LHCN-M2 (cell line): ENCODE measurements at places on chromosomes 1 and 21. TPM values are rescaled to one million over a fixed set of nuclear protein-coding genes. Genes with fewer than 3 reads are reported as not detected.

DNA sequence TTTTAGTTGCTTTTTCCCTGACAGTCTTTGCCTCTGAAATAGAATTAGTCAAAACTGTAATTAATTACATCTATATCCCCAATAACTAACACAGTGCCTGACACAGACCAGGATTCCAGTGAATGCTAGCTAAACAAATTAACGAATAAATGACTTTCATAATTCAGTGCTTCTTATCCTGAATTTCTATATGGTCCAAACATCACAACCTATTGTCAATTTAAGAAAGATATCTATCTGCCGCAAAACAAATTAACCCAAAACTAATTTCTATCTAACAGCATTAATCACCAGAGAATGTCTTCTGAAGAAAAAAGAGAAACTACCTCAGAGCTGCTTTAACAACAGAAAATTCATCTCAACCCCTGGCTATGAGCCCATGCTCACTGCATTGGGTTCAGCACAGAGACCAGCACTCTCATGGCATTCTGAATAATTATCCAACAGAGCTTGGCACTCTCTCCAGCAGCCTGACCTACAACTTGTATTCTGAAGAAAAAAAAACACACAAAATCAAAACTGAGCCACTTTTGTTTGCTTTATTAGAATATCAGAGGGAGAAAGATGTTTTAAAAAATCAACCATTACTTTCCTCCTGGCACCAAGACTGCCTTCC lies 547.3 kb upstream of the BEND5 start:
- no peak for DNase-seq

Gene MECR
- total RNA-seq, result 32.4 and 33.3 TPM in 2 replicates

DNA sequence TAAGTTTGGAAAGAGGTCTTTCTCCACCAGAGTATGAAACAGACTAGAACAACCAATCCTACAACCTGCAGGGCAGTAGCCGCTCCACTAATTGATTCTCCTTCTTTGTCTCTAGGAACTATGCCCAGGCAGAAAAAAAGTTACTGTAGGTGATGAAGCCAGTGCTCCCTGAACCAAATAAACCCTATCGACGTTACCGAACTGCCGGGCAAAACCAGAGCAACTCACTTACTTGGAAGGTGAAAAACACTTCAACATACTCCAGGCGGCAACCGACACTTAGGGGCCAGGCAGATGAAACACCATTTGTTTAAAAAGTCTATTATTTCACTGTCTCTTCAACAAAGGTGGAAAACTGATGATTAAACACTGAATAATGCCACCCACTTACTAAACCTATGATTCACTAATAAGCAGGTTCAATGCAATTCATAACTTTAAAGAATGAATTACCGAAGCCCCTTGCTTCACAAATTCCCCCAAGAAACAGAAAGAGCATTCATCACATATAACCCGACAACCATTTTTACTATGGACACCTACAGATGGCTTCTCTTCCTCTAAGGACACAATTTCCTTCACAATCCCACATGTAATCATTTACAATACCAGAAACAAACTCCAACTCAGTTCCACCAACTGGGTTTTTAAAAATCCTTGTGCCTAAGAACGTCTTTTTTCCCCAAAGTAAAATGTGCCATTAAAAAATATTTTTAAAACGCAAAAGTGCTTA lies 1.6 kb downstream of the NRIP1 start:
- peak; percentile 26 for DNase-seq

DNA sequence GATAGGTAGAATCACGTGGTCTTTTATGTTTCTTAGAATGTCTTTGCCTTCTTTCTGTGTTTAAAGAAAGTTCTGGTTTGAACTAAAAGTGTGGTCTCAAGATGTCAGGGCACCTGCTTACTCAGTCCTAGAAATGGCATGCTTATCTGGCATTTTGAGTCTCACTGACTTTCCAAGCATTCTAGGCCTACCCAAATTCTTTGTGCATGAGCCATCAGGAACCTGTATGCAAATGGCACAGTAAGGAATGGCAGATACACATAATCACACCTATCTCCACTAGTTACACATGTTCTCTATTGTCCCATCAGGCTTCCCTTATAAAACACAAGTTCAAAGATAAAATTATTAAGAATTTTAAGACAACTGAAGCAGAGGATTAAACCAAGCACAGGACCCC lies 29.5 kb upstream of the CLCA4 start:
- DNase-seq, result no peak

DNA sequence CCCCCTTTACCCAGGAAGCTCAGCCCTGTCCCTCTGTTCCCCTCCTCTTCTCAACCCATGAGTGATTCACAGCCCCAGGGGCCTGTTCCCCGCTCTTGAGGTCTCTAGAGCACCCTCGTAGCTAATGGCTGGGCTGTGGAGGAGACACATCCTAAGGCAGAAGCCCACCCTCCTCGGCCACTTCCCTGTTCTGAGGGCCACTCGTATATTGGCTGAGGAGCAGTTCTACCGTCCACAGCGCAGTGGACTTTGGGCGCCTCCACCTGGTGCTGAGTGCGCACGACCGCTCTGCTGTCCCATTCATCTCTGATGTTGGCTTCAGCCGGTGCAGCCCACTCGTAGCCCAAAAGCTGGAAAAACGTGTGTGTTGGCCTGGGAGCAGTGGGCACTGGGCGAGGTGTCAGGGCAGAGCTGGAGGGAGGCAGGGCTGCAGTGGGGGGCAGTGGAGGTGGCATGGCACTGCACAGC lies 24.5 kb upstream of the PKP1 start:
- DNase-seq, result no peak

DNA sequence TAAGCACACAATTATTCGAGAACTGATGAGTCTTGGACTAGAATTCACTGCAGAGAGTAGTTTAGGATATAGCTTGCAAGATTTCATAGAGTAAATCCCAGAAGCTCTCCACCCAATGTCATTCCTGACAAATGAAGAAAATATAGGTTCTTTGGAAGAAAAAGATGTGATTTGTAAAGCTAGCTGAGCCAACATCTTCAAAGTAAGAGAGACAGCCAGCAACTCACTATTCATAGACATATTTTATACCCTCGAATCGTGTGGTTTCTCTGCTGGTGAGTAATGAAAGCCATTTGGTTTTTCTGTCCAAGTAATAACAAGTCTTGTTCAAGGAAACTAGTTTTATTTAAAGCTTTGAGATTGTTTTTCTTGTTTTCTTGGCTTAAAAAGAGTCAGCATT lies 165.7 kb upstream of the SYT6 start:
- DNase-seq, result peak; percentile 82

Gene SLC44A3
- 1.2 and 1.5 TPM in 2 replicates for total RNA-seq

Gene AMY1B
- not detected in 2 replicates for total RNA-seq

DNA sequence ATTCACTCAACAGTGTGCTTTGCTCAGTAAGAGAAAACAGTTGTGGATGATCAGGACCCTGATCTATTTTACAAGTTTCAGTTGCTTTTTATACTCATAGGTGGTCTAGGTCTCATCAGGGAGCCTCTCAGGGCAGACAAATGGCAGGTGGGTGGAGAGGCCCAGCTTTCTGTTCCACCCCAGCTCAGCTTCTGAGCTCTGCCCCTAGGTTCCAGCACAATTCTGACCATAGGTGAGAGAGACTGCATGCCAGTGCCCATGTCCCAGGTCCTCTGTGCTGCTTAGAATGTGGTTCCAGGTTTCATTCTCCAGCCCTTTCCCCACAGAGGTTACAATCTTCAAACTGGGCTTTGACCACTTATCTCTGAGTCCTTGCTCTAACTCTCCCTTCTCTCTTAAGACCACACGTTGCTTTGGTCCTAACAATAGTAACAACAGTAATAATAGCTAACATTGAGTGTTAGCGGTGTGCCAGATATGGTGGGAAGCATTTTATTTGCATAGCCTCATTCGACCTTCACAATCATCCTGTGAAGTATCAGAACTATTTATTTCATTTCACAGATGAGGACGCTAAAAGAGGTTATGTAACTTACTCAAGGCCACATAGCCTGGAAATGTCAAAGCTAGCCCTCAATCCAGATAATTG lies 19.6 kb upstream of the DUSP10 start:
- no peak for DNase-seq

Gene NAV1
- 34.7 and 35.0 TPM in 2 replicates for total RNA-seq

- DNase-seq, result no peak
Observed at GRCh38 chr1:5389101-5389885, 602.9 kb downstream of the NPHP4 start.

GRCh38 chr1:243568793-243569192 lies 281.2 kb downstream of the AKT3 start:
- no peak for DNase-seq

DNA sequence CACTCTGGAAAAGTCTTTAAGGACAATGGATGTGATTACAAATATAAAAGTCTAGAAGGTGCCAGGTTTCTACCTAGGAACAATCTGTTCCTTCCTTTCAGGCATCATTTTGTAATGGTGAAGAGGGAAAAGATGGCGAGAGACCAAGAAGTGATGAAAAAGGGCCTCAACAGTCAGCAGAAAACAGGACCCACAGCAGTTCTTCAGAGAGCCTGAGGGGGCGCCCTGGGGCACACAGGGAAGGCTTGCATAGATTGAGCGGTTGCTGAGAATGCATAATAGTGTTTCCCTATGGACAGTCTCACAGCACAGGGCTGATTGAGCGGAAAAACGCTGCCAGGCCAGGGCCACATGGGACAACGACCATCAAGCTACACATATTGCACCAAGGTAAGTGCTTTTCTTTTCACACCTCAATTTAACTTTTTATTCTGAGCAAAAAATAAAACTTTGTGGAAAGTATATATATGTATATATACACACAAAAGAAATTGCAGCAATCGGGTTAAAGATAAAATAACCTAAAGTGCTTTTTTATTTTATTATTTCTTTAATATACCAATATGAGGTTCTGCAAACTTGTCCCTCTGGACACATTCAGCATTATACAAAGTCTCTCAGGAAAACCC lies 3.1 kb upstream of the YRDC start:
- peak; percentile 76 for DNase-seq

DNA sequence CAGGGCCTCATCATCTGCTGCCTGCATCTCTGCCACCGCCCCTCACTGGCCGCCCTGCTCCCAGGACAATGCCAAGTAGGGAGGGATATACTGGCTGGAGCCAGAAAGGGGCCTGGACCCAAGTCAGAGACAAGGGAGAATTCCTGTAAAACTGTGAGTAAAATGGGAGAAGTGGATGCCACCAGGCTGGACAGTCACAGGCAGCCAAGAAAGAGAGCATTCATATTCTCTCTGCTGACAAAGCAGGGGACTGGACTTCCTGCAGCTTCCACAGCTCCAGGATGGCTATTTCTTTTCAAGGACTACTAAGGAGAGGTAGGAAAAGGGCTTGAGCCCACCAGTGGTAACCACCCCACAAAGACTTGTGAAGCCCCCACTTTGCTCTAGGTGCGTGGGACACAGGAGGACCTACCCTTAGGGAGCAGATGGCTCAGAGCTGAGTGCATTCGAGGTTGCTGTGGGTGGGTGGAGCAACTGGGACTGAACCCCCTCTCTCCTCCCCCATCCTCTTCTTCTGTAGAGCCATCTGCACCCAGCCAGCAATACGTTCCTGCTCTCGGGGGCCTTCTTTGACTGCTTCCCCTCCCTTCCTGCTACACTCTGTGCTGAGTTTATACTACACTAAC lies 57.5 kb downstream of the GLIS1 start:
- no peak for DNase-seq

Gene KLHDC8A
- not detected in 2 replicates for total RNA-seq

- no peak for DNase-seq
Observed at GRCh38 chr1:201307760-201308499, 24.6 kb downstream of the PKP1 start.

- DNase-seq, result peak; percentile 9
Observed at GRCh38 chr1:83857103-83857502, 141.8 kb downstream of the TTLL7 start.

DNA sequence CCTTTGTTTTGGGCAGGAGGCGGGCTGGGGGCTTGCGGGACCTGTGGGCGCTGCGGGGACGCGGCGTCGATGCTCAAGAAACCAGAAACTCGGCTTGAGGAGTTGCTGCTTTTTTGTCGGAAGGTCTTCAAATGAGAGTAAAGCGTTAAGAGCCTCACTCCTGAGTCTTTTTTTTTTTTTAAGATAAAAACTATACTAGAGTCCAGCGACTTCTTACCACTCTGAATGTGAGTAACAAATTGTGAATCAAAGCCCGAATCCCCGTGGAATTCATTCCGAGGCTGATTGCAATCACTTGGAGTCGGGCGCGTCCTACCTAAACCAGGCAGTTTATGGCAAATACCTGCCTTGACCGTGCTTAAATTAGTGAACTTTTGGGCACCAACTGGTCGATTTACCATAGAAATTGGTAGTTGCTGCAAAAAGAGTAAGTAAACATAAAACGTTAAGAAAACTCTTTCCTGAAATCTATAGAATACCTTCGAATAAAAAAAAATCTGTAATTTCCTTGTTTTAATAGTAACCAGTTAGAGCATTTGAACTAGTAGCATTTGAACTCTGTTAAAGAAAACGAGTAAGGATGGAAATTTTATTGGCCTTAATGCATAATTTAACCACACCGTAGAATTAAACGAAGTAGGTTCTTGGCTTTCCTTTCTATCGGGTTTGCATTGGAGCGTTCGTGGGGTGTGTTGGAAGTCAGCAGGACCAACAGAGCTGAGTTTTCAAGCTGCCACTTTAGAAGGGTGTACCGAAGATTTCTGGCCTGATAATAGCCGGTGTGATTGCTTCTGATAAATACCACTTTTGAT lies 769 bp downstream of the GPSM2 start:
- DNase-seq, result peak; percentile 45

Gene PRKAA2
- total RNA-seq, result 0.83 and 0.92 TPM in 2 replicates

Gene EIF3I
- total RNA-seq, result 296 and 327 TPM in 2 replicates

GRCh38 chr1:221093903-221094791 lies 214.9 kb downstream of the HLX start:
- DNase-seq, result no peak

Gene RHOU
- 0.58 and 0.86 TPM in 2 replicates for total RNA-seq

GRCh38 chr1:181175955-181176354 lies 87.5 kb downstream of the IER5 start:
- no peak for DNase-seq

DNA sequence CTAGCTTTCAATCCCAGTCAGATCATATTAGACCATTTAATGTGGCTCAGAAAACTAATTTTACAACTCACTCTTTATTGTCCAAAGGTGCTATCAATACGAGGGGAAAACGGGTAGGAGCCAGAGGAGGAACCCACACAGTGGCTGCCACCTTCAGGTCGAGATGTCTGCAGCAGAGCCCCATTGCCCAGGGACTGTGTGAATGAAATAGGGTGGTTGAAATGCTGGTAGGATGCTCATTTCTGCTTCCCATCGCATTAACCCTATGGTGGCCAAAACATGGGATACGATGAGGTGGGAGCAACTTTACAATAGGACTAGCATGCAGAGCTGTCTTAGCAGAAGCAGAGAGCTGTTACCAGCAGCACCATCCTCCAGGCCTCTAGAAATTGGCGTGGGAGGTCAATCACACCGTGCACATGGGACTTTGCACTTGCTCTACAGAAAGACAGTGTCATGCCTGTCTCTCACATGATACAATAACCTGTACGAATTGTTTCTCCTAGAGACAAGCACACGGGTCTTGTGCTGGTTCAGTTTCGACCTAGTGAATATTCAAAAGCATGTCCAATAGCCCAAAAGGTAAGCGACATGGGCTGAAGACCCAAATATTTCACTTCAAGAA lies 69.5 kb upstream of the DESI2 start:
- DNase-seq, result no peak
